ENCODE measurements at places on chromosomes 13 and 19.
A peak's percentile ranks its signal among the peaks of the same experiment; 100 is the strongest.

DNA sequence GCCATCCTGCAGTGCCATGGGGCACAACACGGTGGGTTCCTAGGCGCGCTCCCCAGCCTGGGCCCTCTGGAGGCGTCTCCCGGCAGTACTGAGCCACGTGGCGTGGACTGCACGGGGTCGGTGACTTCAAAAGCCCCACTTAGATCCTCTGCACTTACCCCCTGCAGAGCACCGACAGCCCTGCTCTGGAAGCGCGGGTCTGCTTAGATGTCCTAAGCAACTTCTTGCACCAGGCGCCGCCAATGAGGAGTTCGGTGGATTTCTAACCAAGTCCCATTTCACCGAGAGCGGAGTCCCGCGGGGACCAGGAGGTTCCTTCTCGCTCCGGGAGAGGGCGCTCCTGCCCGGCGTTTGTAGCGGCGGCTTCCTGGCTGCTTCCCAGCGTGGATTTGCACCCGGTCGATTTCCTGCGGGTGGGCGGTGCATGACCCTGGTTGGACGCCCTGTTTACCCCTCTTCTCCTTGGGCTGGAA lies 25.2 kb upstream of the ZNF845 start:
- DNase-seq, result peak; percentile 64

DNA sequence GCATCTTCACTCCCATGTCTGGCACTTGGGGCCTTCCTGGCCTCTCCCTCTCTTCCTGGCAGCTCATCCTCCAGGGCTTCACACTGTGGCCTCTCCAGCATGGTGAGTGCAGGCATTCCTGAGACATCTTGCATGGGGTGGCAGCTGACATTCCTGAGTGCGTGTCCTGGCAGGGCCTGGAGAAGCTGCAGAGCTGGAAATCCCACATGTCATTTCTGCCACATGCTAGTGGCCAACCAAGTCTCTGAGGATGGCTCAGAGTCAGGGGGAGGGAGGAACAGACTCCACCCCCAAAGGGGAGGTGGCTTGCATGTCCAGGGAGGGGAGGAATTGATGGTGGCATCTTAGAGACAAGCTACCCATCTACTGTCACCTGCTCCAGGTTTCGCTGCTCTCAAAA lies 41.6 kb upstream of the AMER2 start:
- no peak for DNase-seq

DNA sequence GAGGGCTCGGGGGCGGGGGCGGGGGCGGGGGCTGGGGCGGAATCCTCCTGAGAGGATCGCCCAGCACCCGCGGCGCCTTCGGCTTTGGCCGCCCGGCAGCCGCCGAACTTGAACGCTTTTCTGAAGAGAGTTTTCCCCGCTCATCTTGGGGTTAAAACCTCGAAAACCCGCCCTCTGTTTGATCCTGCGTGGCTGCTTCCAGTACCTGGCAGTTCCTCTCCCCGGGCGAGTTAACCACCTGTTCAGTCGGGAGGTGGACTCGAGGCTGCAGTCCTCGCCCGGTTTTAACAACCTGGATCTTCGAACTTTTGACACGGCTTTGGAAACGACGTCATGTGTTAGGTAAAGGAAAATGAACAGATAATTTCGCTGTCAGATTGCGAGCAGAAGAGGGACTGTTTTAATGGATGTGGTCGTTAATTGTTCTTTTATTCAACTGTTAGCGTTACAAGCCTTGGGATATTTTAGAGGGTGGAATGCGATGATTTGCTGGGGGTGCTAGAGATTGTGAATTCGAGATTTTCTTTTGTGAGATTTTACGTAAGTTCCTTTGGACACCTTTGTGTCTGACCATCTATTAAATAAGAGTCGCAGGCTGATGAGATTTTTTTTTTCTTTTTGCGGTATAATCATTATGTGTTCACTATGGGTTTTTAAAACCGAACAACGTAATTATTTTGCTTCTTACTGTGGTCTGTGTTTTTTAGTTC lies 1.0 kb downstream of the FNDC3A start:
- no peak for DNase-seq

- no peak for DNase-seq
Observed at GRCh38 chr19:10113592-10113963, 2.1 kb downstream of the P2RY11 start.

DNA sequence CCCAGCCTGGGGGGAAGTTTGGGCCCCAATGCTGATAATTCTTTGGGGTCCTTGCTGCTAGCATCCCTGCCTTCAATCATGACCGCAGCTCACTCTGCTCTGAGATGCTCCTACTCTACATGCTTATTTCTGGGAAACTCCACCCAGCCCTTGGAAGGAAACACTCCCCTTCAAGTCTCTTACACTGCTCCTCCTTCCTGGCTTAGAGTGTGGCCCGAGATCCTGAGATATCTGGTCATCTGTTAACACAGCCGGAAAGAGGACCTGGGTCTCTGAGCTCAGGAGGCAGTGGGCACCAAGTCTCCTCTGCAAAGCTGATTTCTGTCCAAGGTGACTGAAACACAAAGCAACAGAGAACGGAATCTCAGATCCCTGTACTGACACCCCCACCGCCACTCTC lies 33.0 kb downstream of the CYP4F2 start:
- DNase-seq, result no peak

GRCh38 chr19:14003251-14004055 lies 2.7 kb downstream of the RFX1 start:
- DNase-seq, result no peak

DNA sequence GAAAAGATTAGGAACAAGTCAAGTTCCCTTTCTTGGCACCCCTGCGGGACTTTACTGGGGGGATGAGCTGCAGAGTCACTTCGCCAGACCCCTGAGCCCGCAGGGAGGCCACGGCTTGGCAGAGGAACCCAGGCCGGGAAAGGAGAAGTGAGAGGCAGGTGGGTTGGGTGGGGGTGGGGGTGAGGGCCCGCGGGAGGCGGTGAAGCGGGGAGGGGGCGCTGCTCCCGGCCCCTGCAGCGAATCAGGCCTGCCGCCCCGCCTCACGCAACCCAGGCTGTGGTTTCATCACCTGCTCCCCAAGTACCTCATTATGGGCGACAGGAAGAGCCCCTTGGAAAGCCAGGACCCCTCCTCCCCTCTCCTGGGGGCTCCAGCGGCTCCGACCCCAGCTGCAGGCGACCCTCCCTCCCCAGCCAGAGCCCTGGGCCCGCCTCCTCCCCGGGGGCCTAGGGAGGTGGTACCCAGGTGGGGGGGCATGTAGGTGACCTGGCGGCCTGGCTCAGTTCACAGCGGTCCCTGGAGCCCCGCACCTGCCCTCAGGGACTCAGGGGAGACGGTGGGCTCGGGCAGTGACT lies 9.5 kb downstream of the MEF2B start:
- no peak for DNase-seq

GRCh38 chr19:33432446-33433170 lies 59.1 kb downstream of the CEBPG start:
- DNase-seq, result no peak

Measured in ecto neural progenitor cell (in vitro differentiated cells).